Left ventricle myocardium inferior (tissue), 1 donor: ENCODE measurements at places on chromosomes 4 and X. TPM values are rescaled to one million over a fixed set of nuclear protein-coding genes. Genes with fewer than 3 reads are reported as not detected.

Gene USP17L28
- not detected for total RNA-seq

Gene MAGED4
- 0.47 TPM for total RNA-seq

Gene DACH2
- not detected for total RNA-seq

DNA sequence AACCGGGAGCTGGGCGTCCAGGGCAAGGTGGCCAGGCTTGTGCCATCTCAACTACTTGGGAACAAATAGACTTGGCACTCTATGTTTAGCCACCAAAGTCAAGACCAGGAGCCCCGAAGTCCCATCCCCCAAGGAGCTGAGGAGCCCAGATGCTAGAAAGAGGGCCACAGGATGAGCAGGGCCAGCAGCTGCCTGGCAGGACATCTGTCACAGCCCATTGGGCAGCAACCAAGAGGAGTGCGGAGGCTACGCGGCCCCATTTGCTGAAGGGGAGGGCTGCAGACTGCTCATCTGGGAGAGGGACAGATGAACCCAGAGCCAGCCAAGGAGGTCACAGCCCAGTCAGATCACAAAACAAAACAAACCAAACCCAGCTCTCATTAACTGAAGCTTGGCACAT, 22.9 kb upstream of the SOWAHD start:
- DNase-seq, result no peak

- no peak for DNase-seq
Measured at GRCh38 chr4:766152-766515, 59.8 kb downstream of the CPLX1 start.

DNA sequence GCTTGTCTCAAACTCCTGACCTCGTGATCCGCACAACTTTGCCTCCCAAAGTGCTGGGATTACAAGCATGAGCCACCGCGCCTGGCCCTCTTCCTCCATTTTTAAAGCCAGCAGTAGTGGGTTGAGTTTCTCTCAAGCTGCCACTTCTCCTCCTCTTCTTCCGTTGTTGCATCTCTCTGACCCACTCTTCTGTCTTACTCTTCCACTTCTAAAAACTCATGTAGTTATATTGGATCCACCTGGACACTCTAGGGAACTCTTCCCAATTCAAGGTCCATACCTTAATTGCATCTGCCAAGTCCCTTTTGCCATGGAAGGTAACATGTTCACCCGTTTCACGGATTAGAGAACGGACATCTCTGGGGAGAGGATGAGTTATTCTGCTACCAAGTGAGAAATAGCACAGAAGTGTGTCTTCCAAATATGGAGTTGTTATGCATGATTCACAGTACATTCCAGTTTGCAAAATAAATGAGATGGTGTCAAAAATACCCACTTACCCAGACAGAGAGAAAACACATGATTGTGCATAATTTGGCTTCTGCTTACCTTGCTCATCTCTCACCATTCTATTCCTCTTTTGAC, 51.8 kb downstream of the GBA3 start:
- DNase-seq, result no peak

DNA sequence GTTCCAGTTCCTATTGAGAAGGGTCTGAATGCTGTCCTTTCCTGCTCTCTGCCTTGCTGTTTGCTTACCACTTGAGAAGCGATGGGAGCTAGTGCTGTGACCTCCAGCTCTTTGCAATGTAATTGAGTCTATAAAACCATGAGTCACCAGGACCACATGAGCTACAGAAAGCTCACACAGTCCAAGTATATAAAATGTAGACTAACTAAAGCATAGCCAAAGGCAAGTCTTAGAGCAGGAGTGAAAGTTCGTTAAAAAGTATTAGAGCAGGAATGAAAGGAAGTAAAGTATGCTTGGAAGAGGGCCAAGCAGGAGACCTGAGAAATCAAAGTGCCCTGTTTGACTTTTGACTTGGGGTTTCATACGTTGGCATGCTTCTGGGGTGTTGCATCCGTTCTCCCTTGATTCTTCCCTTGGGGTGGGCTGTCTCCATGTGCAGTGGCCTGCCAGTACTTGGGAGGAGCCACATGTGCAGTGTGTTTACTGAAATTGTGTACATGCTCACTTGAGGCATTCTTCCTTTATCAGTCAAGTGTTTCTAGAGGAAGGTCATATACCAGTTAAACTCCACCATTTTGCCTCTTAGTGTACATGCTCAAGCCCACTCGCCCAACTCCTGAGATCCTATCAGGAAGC, 71.3 kb upstream of the KIT start:
- no peak for DNase-seq

DNA sequence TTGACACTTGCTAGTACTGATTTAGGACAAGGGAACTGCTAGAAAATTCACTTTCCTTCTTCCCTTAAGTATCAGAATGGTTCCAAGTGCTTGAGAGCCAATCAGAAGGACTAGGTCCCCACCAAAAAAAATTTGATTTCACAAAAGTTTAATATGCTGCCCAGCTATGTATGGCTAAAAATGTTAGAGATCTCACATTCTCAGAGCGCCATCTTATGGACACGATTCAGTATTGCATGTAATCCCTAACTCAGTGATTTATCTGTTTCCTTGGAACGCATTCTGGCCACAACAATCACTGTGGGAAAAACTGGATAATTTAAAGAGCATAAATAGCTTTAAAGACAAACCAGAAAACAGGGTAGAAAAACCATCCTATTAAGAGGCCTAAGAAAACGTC, 255.1 kb upstream of the GPC4 start:
- DNase-seq, result no peak

DNA sequence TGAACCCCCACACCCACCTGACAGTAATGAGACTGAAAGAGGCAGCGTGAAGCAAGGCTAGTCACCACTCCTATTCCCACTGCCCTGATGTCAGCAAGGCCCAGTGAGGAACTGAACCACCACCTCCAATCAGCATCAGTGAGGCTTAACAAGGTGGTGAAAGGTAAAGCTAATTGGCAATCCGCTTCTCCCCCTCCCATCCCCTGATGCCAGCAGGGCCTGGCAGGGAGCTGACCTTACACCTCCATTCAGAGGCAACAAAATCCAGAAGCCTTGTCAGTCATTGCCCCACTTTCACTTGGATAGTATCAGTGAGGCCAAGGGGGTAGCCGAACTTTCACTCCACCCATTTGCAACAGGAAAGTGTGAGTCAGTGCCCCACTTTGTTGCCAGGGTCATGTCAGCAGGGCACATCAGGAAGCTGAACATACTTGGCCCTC, 60.8 kb downstream of the AWAT2 start:
- DNase-seq, result peak; percentile 26

GRCh38 chr4:52617336-52618020, 41.6 kb downstream of the USP46 start:
- no peak for DNase-seq

DNA sequence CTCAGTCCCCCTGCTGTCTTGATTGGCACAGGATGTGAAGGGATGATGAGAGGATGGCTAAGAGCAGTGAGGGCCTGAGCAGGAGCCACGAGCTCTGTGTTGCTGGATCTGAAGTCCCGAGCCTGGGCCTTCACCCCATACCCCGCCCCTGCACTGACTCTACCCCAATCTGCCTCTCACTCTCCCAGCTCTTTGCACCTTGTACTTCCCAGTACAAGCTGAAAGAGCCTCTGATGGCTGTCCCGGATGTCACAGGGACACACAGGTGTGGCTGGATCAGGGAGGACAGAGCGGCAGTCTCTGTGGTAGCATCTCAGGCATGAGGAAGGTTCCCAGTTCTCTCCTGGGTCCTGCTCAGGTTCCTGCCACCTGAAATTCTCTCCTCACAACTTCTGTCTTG, 103.6 kb downstream of the CHIC2 start:
- DNase-seq, result no peak

DNA sequence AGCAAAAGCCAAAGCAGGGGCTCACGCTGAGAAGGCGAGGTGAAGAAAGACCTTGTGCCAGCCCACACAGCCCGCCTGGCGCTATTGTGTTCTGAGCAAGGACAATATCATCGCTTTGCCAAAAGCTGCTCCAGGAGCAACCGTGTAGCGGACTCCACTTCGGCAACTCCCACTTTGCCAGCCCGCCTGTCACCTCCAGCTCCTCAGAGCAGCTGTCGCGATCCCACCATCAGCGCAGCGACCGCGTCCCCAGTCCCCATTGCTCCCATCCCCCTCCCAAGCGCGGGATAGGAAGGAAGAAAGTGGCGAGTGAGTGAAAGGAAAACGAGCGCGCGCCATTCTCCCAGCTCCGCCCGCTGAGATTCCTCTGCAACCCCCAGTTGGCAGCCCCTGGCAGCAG, 759 bp downstream of the ZC4H2 start:
- peak; percentile 13 for DNase-seq

DNA sequence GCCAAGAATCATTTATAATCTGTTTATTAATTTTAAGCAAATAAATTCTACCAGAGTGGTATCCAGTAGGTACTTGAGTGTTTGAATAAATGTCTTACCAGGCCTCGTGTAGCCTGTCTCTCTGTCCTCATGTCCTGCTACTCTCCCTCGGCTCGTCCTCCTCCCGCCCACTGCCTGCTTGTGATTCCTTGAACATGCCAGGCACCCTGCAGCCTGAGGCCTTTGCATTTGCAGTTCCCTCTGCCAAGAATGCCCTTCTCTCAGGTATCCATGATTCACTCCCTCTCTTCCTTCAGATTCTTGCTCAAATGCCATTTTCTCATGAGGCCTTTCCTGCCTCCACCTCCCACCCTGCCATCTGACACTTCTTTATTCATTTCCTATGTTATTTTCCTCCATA, 209.7 kb upstream of the PRPS2 start:
- no peak for DNase-seq

DNA sequence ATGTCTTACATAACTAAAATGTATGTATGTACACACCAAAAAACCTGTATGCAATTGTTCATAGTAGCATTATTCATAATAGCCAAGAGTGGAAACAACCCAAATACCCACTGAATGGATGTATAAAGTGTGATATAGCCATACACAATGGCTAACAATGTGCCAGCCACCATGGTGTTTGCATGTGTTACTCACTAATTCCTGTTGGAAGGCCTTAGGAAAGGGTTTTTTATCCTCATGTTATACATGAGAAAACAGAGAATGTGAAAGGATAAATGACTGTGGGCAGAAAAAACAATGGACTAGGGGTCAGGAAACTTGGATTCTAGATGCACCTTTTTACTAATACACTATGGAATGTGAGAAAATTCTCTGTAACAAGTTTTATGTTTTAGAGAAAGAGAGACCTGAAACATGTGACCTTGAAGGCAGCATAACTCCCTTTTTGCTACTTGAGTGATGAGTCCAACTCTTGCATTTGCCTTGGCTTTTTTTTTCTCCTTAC, 55.7 kb downstream of the TIGD2 start:
- no peak for DNase-seq
